Kidney capillary endothelial cell (primary cell): ENCODE measurements at places on chromosomes 1 and 21.

GRCh38 chr1:147794570-147794969 lies 34.2 kb upstream of the GJA5 start:
- peak; percentile 76 for DNase-seq

DNA sequence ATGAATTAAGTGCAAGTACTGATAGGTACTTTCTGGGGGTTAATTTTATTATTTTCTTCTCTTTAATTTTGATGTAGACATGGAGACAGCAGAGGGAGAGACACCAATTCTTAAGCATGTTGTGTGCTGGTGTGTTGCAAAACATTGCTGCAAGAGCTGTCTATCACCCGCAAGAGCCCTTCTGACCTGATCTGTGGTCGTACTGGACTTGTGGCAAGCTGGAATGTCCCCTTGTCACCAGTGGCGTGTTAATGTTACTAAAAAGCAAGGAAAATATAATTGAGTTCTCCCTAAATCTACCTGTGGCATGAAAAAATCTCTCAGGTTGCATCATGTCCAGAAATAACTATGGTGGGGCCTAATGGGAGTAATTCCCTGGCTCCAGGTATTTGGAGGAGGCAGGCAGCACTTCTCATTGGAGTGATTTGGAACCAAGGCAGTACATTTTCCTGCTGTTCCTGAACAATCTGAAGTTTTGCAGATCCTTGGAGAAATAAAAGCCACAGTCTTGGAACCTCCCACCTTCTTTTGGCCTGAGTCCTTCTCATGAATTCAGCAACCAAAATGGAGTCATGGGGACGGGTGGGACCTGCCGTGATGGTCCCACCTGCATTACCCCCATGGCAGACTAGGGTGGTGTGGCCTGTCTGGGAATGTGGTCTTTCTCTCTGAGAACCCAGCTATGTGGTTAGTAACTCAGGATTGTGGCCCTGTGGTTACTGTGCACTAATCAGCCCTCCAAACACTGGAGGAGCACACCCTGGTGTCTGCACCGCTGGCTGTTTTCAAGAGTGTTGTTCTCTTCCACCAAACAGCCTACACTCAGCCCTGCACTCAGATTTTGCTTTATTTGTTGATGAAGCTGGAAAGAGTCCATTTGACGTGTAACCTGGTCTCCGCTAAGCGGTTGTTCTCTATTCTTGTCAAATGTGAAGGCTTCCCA lies 57.4 kb downstream of the GALNT2 start:
- no peak for DNase-seq

DNA sequence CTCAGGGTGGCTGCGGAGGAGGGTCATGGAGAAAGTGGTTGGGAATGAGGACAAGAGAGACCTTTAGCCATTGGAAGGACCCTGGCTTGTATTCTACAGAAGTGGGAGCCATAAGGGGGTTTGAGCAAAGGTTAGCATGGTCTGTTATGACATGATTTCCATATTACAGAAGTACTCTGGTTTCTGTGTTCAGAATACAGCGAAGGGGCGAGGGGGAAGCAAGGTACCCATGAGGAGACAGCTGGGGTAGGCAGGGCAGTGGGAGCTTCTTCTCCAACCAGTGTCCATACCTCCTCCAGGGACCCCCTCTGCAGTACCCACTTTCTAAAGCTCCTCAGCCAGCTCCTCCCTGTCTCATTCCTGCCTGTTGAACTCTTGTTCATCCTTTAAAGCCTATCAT lies 21.9 kb upstream of the KCNE1 start:
- DNase-seq = no peak

DNA sequence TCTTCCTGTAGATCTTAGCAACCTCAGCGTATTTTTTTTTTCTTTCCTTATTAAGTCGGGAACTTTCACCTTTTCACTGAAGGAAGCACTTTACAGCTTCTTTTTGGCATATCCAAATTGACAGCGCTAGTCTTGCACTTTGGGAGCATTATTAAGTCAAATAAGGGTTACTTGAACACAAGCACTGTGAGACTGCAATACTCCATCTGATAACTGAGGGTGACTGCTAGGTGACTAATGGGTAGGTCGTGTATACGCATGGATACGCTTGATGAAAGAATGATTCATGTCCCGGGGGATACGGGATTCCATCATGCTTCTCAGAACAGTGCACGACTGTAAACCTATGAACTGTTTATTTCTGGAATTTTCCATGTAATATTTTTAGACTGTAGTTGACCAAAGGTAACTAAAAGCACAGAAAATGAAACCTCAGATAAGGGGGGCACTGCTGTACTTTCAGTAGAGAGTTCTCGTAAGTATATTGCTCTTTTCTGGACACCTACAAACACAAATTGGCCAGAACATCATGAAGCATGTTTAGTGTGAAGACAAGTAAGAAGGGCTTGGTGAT lies 364.7 kb downstream of the SMYD3 start:
- no peak for DNase-seq
